ENCODE measurements at places on chromosomes 7 and 10. TPM values are rescaled to one million over a fixed set of nuclear protein-coding genes. Genes with fewer than 3 reads are reported as not detected.

Gene ORC5
- 98.7 TPM for total RNA-seq

- peak; percentile 23 for DNase-seq
Measured at GRCh38 chr10:125232841-125233240, 72.5 kb upstream of the CTBP2 start.

- DNase-seq, result no peak
Measured at GRCh38 chr7:47346377-47346914, 235.5 kb downstream of the TNS3 start.

DNA sequence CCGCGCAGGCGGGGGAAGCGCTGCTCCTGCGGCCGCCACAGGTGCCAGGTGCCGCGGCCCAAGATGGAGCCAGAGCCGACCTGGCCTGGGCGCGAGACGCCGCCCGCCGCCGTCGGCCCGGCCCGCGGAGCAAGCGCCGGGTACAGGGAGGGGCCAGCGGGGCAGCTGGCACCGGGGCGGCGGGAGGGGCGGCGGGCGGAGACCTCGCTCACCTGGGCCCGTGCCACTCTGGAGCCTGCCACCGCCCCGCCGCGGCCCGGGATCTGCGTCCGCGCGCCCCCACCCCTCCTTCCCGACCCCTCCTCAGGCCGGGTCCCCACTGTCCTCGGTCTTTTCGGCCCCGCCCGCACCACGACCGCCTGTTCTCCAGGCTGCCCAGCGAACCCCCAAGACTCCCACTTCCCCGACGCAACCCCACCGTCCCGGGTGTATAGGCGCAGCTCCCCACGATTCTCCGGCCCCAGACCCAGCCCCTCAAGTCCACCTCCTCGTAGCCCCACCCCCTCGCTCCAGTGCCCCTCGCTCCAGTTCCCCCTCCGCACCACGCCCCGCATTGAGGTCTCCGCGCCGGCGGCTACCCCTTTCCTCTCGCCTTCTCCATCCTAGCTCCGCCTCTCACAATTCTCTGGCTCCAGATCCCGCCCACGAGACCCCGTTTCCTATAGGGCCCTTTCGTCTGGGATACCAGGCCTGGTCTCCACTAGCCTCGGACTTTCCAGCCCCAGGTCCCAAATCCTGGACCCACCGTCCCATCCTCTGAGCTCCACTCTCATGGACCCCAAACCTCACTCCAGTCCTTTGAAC is at the start of gene GPRIN2:
Gene GPRIN2, minus strand, starts transcription at position 144 of the 804 bp plus-strand sequence. CDS start 5,922 bp downstream, outside the sequence.
- no peak for DNase-seq

DNA sequence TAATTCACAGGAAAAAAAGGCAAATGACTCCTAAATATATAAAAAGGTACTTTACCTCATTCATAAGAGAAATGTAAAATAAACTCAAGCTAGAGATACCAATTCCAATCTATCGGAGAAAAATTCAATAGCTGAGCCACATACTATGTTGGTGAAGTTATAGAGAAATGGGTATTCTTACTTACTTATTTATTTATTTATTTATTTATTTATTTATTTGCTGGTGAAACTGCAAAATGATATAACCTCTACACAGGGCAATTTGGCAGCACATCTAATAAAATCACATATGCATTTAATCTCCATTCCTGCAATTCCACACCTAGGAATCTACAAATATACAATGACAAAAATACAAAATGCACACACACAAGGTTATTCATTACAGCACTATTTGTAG is 117.5 kb upstream of the TMEM168 start:
- no peak for DNase-seq
